Body of pancreas (tissue), 4 donors: ENCODE measurements at places on chromosomes 12 and 14. TPM values are rescaled to one million over a fixed set of nuclear protein-coding genes. Genes with fewer than 3 reads are reported as not detected.

CAPS2 gene
- 3.6 TPM for total RNA-seq

DNA sequence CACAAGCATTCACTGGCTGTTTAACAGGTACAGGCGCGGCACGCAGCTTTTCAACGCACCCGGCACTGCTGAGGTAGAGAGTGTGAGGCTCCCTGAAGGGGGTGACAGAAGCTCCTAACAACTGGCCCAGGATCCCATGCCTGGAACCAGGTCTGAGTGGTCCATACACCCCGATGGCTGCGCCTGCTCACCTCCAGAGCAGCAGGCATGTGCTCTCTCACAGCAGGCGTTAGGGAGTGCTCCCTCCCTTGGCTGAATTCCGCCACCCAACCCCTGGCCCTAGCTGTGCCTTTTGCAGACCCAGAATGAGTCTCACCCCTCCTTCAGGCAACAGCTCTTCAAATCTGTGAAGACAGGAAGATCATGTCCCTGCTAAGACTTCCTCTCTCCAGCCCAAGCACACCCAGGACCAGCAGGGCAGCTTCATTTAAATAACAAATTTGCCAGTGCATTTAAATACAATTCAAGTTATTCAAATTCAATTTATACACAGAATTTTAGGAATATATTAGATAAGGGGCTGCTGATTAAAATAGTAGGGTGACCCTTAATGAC lies 86.0 kb downstream of the SETD3 start:
- no peak overlapping the region for H3K4me3 ChIP-seq
- no peak overlapping the region for H3K27ac ChIP-seq
- peaks cover 6% of the 10 kb centered on the region for H3K36me3 ChIP-seq
- no peak for DNase-seq

DNA sequence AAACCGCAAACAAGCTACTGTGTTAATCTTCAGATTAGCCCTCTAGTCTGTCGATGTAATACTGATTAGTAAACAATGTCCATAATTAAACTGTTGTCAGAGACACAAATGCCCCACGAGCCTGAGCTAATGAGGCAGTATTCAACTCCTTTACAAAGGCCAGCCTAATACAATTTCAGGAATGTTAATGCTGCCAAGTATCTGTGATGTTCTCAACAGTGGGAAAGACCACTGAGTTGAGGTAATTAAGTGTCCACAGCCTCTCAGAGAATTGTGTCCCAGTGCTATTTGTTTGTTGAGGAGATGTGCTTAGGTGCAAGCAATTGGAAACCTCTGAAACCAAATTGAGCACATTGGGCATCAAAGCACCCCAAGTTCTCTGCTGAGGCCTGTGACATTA lies 139.4 kb upstream of the CDKN3 start:
- no peak overlapping the region for H3K4me3 ChIP-seq
- H3K4me1 ChIP-seq = no peaks in the 10 kb centered on the region
- H3K36me3 ChIP-seq = no peaks in the 10 kb centered on the region
- H3K27me3 ChIP-seq = no peaks in the 10 kb centered on the region

GRCh38 chr14:23057757-23058653 lies 685 bp upstream of the CDH24 start:
- peak overlapping the region; percentile 40 for H3K4me3 ChIP-seq
- H3K36me3 ChIP-seq = peaks cover 11% of the 10 kb centered on the region
- H3K27ac ChIP-seq = peak overlapping the region; percentile 56
- peaks cover 32% of the 10 kb centered on the region for H3K4me1 ChIP-seq
- H3K27me3 ChIP-seq = no peaks in the 10 kb centered on the region
- DNase-seq = peak; percentile 87
